ENCODE measurements at places on chromosomes 7 and 10.

DNA sequence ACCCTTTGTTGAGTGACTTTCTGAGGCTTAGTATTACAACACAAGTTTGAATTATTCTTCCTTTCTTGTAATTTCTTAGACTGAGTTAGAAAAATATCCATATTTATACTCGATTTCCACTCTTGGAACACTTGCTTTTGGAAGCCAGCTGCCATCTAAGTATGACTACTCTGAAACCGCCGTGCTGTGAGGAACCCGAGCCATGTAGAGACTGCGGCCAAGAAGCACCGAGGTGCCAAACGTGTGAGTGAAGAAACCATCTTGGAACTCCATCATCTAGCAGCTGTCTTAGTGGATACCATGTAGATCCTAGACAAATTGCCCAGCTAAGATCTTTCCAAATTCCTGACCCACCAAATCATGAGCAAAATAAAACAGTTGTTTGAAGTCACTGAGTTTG is 49.7 kb upstream of the PRKAR2B start:
- DNase-seq = no peak

DNA sequence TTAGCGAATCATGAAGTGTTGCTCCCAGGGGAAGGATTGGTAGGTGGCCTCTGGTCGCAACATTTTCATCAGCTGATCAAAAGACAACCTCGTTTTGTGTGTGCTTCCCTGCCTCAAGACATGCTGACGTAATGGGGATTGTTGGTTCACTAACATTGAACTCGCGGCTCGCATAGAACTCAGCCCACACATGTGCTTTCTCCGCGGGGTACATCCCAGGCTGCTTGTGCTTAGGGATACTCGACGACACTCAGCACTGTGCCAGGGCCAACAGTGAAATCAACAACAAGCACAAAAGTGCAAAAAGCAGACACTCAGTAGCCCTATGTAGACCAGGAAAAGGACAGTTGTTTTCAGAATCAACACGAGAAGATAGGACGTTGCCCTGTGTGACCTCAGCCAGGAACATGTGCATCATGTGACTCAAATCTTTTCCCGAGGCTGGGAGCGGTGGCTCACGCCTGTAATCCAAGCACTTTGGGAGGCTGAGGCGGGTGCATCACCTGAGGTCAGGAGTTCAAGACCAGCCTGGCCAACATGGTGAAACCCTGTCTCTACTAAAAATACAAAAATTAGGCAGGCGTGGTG is 20.8 kb downstream of the WIPI2 start:
- no peak for DNase-seq

DNA sequence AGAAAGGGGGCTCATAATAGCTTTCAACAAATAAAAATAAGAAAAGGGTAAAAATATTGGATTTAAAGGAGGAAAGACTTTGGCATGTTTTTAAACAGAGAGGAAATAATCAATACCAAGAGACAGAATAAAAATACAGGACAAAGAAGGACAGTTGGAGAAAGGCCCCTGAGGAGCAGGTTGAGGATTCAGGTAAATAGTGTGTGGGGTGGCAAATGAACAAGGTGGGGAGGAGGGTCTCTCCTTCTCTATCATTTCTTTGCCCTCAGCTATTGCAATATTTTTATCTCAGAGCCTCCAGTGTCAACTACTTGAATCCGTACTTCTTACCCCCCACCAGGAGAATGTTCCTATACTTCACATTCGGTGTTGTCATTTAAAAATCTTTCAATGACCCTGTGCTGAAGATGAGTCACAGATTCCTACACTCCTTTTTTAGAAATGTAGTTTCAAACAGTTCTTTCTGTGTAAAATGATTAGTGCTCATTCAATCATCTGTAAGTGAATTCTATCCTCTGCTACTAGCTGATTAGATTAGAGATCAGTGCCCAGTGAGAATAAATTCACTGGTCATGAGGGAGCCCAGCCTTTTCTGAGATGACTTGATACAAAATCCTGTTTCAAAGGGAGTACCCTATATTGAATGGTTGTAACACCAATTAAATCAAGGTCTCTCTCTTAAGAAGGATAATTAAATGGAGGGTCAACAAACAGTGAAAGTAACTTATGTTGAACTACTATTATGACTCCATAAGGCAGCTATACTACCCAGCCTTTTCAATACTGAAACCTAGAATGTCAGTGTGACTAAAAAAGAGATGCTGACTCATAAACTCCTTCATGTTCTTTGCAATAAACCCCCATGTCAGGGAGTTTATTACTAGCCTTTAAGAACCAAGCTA is 50.4 kb upstream of the WNT16 start:
- DNase-seq = no peak

GRCh38 chr10:120017733-120018417 is 125.3 kb downstream of the SEC23IP start:
- DNase-seq = no peak

GRCh38 chr7:77665161-77665560 is 31.1 kb upstream of the RSBN1L start:
- no peak for DNase-seq

- no peak for DNase-seq
These were observed 117.7 kb upstream of the TNRC18 start for GRCh38 chr7:5541087-5541992.

DNA sequence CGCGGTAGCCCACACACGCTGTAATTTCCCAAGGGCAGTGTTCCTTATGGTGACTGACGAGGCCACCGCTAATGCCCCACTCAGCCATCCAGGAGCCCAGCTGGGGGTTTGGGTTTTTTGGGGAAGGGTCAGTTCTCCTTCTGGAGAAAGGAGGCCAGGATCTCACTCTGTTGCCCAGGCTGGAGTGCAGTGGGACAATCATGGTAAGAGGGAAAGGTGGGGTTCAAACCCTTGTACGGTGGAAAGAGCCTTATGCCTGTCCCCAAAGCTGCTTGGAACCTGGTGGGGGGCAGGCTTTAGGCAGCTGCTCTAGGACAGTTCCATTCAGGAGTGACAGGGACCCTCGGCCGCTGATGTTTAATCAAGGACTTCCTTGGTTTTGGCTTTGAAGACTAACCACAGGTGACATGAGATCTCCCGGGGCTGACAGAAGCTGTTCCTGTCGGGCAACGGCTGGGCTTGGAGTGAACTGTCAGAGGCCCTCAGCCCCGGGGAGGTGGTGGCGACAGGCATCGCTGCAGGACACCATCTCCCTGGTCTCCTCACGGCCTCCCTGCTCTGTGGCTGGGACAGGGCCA is 84.5 kb downstream of the CARD11 start:
- no peak for DNase-seq

Measured in transverse colon (tissue), 4 donors.